ENCODE measurements at places on chromosomes 6 and 20.

DNA sequence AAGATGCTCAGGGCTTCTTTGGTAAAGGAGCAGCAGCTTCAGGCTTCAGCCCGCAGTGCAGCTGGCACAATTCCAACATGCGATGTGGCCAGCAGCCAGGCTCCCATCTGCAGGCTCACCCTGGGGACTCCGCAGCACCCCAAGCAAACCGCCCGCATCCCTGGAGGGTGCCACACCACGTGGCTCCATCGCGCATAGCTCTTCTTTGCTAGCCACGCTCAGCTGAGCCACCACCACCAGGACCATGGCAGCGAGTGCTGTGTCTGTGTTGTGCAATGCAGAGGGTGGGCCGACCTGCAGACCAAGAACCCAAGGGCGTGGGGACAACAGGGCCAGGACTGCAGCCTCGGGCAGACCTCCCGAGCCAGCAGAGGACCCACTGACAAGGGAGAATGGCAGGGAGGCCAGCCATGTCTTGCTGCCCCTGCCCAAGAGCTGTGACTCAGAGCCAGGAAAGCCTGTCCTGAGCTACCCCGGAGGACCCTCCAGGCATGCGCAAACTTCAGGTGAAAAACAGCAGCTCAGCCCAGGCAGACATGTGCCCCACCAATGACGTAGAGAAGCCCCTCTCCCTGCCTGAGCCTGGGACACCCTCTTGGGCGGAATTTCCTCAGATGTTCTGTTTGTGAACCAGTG lies 87.8 kb downstream of the GINS1 start:
- no peak for DNase-seq

- DNase-seq, result no peak
These were observed 79.1 kb downstream of the LYRM2 start for GRCh38 chr6:89559487-89559886.

GRCh38 chr6:37493661-37493995 lies 6.1 kb downstream of the CCDC167 start:
- no peak for DNase-seq

- DNase-seq, result no peak
These were observed 54.8 kb upstream of the KCNG1 start for GRCh38 chr20:51077686-51078060.

- DNase-seq, result no peak
These were observed 149.8 kb upstream of the ATXN1 start for GRCh38 chr6:16911088-16911487.

DNA sequence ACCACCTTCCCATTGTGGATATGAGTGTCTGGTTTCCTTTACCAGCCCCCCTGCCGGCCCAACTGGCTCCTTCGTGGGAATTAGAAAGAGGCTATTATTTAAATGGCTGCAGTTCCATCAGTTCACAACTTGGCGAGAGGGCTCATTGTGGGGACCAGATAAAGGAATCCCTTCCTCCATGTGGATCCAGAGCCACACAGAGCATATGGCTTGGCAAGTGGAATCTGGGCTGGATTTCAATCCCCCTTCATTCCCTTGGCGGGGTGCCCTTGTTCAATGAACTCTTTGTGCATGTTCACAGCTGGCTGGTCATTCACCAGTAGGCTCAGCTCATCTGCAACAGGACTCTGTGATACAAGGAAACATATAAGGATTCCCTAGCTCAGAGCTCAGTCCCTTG lies 140.6 kb downstream of the OPN5 start:
- no peak for DNase-seq

DNA sequence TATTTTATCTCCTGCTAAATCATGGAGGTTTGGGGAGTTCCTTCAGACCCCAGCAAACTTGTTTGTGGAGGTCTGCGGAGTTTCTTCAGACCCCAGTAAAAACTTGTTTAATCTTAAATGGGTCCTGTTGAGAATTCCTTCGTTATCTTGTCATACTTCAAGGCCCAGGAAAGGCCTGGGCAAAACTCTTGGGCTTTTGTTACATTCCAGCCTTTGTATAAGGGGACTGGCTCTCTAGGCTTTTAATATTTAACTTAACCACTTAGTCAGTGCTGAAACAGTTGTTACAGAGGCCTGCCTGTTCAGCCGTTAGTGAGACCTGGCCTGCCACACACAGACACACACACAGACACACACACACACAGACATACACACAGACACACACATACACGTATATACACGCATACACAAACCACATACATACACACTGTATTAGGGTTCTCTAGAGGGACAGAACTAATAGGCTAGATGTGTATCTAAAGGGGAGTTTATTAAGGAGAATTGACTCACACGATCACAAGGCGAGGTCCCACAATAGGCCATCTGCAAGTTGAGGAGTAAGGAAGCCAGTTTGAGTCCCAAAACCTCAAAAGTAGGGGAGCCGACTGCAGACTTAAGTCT lies 21.3 kb upstream of the CST3 start:
- DNase-seq, result no peak

- DNase-seq, result no peak
These were observed 13.1 kb downstream of the JAG1 start for GRCh38 chr20:10660661-10661060.

GRCh38 chr6:6885521-6886170 lies 222.1 kb upstream of the RREB1 start:
- no peak for DNase-seq

GRCh38 chr20:62449951-62450691 lies 22.8 kb upstream of the RBBP8NL start:
- DNase-seq, result no peak

DNA sequence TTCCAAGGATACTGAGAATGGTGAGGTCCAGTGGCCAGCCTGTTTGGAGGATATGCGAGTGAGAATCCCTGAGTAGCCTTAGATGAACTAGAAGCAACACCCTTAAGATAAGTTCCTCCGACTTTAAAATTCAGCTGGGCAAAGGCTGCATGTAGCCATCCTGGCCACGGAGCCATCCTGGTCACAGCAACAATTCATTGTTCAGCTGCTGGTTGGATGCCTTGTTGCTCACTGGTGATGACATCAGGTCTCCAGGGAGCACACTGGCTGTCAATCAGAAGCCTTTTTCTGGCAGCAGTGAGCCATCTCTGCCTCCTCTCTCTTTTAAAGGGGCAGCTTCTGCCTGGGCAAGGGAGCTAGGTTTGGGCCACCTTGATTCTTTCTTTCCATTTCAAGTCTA lies 22.4 kb upstream of the RIMS4 start:
- DNase-seq, result peak; percentile 41

GRCh38 chr20:49503176-49503575 lies 20.7 kb upstream of the KCNB1 start:
- DNase-seq, result no peak

- DNase-seq, result no peak
These were observed 637.0 kb downstream of the COL12A1 start for GRCh38 chr6:74568861-74569260.

DNA sequence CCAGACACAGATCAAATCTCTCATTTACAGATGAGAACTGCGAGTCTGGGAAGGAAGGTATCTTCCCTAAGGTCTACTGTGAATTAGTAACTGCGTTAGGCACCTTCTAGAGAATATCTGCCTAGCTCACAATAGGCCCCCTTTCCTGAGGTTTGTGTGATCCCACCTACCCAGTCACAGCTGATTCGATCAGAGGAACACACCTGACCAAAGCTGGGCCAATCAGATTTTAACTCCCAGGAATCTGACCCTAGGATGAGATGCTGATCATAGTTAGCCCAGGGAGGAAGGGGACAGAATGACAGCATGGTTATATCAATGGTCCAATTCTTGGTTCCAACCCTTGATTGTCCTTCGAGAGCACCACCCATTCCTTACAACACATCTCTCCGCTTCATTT lies 7.4 kb upstream of the CCDC167 start:
- no peak for DNase-seq

- DNase-seq, result no peak
These were observed 172.8 kb downstream of the TINAG start for GRCh38 chr6:54481091-54481490.

GRCh38 chr20:53852691-53853090 lies 217.7 kb downstream of the BCAS1 start:
- no peak for DNase-seq

GRCh38 chr6:107870381-107870780 lies 46.3 kb upstream of the SCML4 start:
- no peak for DNase-seq

DNA sequence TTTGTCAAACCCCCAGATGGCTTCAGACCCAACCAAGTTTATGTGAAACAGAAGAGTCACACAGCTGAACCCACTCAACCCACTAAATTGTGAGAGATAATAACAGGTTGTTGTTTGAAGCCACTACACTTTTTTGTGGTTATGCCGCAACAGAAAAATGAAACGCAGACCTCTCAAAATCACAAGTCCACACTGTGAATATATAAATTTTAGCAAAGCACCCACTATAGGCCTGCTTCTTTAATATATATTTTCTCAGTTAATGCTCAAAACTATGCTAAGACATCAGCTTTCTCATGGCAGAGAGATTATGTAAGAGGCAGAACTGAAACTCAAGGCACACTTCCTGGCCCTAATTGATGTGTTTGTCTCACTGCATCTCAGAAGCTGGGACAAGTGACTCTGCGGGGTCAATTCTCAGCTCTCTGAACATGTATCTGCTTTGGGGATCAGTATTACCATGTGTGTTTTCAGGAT lies 27.7 kb downstream of the MAP3K5 start:
- no peak for DNase-seq

DNA sequence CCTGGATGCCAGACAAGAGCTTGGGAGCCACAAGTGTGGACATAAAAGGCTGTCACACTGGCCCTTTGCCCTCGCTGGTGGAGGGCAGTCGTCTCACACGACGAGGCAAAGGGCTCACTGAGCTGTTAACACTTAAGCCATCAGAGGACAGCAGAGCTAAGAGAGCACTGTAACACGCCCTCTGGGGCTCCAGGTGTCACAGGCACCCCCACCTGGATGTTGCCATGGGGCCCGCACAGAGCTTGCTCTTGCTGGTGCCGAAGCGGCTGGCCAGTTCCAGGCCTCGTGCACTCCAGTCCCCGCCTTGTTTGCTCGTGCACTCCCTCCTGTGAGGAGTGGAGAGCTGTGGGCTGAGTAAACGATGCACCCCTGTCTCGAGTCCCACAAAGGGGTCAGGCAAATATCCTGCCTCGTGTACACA lies 37.4 kb downstream of the SLC35D3 start:
- peak; percentile 62 for DNase-seq

DNA sequence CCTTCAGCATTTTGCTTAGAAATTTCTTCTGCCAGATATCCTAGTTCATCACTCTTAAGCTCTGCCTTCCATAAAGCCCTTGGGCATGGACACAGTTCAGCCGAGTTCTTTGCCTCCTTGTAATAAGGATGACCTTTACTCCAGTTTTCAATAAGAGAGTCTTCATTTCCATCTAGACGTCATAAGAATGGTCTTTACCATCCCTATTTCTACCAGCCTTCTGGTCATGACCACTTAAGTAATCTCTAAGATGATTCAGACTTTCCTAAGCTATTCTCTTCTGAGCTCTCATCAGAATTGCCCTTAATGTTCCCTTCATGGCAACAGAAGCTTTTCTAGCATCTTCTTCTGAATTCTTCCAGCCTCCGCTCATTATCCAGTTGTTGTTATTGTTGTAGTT lies 126.1 kb downstream of the TFAP2C start:
- no peak for DNase-seq

- no peak for DNase-seq
These were observed 628.3 kb downstream of the MMUT start for GRCh38 chr6:48834706-48835105.

DNA sequence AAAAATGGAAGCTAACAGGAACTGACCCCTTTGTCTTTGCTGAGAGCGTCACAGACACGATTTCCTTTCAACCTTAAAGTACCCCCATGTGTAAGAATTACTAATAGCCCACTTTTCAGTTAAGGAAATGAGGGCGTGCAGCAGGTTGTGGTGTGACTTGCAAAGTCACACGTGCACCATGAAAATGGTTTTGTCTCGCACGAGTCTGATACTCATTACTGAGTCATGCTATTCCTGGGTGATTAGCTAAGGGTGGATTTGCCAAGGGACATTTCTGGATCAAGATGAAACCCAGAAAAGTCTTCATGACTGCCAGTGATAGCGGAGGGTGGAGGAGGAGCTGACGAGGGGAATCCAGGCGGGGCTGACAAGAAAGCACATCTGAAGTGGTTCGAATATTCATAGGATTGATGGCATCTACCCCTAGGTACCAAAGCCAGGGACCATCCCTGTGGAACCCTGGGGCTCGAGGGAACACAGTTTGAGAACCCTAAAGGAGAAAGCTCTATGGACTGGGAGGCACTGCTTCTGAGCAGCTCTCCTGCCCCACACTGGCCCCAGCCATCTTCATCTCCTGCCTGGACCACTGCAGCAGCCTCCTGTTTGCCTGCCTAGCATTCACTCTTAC lies 12.1 kb upstream of the NFATC2 start:
- no peak for DNase-seq

GRCh38 chr6:132693478-132693877 lies 20.4 kb downstream of the VNN1 start:
- no peak for DNase-seq

- DNase-seq, result no peak
These were observed 99.0 kb upstream of the ZFP64 start for GRCh38 chr20:52290569-52290968.

DNA sequence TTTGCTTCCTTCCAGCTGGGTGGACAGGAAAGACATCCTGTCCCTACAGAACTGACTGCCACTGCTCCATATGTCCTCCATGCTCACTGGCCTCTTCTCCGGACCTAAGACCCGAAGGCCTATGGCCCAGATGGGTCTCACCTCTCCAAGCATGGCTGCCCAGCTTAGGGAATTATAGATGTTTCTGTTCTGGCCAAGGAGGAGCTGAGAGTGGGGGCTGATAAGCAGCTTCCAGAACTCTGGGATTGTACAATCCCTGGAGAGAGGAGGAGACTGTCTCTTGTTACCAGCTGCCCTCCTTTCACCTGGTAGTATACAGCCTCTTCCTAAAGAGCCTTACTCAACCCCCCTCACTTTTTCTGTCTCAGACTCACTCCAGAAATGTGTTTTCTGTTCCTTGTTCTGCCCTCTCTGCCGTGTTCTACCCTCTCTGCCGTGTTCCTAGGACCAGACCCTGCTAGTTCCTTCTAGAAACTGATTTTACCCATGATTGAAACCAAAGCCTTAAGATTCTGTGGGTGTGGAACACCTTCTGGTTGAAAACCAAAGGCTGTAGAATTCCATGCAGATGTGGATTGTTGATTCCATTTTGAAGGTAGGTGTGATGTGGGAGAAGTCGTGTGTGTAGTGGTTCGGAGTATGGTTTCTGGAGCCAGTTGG lies 28.7 kb downstream of the ANKS1A start:
- DNase-seq, result no peak
